Endodermal cell (in vitro differentiated cells): ENCODE measurements at places on chromosomes 7 and 10. TPM values are rescaled to one million over a fixed set of nuclear protein-coding genes. Genes with fewer than 3 reads are reported as not detected.

The GALNT17 gene
- 48.4 and 61.3 TPM in 2 replicates for total RNA-seq

The HOXA10 gene
- not detected in 3 replicates for total RNA-seq

The SLC13A4 gene
- 1.8 and 2.8 TPM in 2 replicates for total RNA-seq

The C10orf53 gene
- not detected in 3 replicates for total RNA-seq

The CPA1 gene
- total RNA-seq, result not detected in 2 replicates
